Pulmonary artery endothelial cell (primary cell): ENCODE measurements at places on chromosomes 4 and X.

DNA sequence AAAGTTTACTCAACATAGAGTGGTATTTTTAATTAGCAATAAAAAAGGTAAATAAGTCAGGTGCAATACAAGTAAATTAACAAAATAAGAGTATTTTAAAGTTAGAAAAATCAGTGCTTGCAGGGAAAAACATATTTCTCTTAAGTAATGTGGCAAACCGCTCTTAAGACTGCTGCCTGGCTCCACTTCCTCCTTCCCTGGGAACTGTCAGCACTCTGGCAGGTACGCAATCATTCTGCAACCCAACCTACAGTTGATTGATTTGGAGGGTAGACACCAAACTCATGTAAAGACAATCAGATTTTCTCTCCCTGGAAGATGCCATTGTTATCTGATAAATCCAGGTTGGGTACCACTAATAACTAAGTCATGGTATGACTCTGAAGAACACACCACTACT, 63.9 kb downstream of the PPP3CA start:
- DNase-seq, result no peak

GRCh38 chr4:130712038-130712437, 1616.1 kb downstream of the C4orf33 start:
- no peak for DNase-seq

- no peak for DNase-seq
These were observed 11.9 kb upstream of the HMGB2 start for GRCh38 chr4:173346074-173346473.

DNA sequence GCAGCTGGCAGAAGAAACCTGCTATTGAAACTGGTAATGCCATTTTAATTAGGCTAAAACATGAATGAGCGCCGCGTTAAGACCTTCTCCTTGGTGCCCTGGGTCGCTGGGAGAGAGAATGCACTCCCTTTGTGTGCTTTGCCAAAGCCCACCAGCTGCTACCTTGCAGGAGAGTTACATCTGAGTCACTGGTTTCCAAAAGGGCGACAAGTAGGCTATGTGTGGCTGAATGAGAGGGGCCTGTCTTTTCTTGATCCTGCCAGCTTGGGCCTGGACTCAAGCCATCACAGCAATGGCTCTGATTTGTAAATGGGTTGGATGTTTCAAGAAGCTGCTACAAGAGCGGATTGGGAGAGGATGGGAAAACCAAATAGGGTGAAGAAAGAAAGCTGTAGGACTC, 81.5 kb downstream of the NHS start:
- no peak for DNase-seq

DNA sequence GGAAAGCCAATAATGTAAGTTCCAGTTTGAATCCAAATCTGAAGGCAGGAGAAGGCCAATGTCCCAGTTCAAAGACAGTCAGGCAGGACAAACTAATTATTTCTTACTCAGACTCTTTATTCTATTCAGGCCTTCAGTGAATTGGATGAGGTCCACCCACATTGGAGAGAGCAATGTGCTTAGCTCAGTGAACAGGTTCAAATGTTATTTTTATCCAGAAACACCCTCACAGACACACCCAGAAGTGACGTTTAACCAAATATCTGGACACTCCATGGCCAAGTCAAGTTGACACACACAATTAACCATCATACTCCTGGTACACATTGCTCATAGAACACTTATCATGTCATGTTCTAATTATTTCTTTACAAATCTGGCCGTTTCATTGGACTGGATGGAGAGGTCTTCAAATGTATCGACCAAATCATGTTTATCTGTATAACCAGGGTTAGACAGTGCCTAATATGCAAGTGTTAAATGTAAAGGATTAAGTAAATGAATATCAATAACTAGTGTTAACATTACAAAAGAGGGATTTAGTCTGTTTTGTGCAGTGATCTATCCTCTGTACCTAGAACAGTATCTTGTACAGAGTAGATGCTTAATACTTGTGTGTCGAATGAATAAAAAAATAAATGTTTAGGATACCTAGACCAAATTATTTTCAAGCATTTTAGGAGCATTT, 27.1 kb upstream of the XK start:
- DNase-seq, result no peak

DNA sequence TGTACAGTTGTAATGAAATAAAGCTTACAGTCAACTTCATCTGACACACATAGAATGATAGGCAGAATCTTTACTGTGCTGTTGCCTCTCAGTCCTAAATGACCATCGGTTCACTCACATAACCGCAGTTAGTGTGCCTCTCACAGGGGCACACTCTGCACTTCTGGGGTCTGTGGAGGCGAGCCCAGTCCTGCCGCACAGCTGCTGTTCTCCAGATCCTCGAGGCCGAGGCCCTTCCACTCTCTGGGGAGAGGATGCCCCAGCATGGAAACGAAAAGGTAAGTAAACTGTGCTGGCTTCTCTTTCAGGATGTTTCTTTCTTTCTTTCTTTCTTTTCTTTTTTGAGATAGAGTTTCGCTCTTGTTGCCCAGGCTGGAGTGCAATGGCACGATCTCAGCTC, 88.0 kb downstream of the DCTD start:
- no peak for DNase-seq

DNA sequence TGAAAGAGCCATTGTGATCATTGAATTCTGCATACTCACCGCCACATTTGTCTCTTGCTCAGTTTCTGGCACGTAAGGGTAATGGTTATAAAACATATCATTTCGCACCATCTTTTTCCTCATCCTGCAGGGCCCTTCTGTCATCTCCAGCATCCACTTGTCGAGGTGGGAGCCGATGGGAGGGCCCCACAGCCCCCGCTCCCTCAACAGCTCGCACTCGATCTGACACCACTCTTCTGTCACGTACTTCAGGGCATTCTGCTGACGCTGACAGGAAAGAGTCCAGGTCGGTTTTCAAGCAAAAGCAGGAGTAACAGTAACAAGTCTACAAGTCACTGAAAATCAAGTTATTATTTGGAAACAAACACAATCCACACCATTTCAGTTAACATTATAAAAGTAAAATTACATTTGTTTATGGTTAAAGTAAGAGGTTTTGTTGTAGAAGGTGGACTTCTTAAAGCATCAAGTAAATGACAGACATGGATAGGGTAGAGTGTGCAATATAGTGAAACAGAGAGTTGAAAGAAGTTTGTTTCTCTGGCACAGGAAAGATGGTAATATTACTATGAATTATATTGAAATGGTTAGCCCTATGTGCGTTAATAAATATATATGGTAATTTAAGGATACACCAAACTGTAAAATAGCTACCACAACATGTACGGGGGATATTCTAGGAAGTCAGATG, 150.6 kb downstream of the CDS1 start:
- DNase-seq, result no peak

GRCh38 chrX:10841579-10841978, 221.2 kb upstream of the MID1 start:
- DNase-seq, result no peak

- peak; percentile 22 for DNase-seq
These were observed 34.3 kb downstream of the NLGN3 start for GRCh38 chrX:71178908-71179307.

GRCh38 chr4:106019771-106020170, 124.5 kb downstream of the NPNT start:
- DNase-seq, result no peak

DNA sequence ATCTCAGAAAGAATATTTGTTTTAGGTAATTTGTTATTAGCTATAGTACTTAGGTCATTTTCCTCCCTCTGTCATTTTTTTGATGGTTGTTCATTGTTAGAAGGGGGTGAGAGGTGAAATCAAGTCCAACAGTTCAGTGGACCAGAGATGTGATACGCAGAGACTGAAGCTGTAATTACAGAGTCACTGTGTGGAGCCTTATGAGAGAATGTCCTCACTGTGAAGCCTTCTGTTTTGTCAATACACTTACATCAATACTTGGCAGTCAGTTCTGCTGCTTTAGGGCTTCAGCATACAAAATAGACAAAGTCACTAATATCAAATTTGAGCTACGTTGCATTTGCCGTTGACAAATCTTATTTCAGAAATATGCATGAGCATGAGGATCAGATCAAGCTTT, 692.5 kb downstream of the C4orf33 start:
- DNase-seq, result no peak

- DNase-seq, result no peak
These were observed 281.4 kb downstream of the RAB28 start for GRCh38 chr4:13202701-13203100.

DNA sequence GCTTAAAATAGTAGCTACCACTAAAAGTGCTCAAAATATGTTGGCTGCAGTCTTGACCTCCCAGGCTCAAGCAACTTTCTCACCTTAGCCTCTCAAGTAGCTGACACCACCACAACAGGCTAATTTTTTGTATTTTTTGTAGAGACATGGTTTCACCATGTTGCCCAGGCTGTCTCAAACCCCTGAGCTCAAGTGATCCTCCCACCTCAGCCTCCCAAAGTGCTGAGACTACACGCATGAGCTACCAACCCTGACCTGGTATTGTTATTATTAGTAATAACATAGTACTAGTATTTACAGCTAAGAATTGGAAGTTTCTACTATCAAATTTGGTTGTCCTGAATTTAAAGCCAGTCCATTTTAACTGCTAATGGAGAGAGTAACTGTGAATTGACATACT, 18.0 kb downstream of the STAP1 start:
- DNase-seq, result no peak

GRCh38 chrX:77431227-77431626, 16.0 kb upstream of the FGF16 start:
- no peak for DNase-seq

DNA sequence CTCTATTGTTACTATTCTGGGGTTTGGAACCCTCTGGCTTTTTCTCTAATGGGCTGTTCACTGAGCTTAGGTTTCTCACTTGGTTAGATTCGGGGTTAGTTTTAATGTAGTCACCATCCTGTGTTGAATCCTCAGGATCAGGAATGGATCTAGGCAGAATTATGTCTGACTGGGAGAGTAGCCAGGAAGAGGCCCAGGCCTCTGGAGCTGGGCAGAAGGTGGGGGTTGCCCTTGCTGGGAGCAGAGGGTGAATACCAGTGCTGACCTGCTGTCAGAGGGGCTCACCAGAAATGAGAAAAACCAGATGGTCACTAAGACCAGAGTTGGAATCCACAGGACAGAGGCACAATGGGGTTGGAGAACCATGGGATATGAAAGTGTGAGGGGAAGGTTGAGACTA, 126.6 kb upstream of the SLC4A4 start:
- no peak for DNase-seq

DNA sequence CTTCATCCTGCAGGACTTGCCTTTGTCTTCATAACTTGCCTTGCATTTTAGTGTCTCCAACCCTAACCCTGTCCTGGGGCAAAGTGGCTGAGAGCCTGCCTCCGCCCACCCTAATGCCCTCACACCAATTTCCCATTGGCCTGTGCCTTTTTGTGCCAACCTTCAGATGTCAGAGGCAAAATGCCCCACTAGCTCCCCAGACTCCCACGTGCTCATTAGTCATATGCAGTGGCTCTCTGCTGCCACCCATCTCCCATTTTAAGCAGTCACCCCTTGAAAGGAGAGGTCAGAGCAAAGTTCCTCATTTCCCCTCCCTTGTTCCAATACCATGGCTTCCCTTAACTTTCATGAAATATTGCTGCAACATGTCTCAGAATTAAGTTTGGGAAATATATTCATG, 74.8 kb upstream of the PASD1 start:
- DNase-seq, result no peak

GRCh38 chr4:82500435-82501153, 61.2 kb downstream of the TMEM150C start:
- DNase-seq, result no peak

DNA sequence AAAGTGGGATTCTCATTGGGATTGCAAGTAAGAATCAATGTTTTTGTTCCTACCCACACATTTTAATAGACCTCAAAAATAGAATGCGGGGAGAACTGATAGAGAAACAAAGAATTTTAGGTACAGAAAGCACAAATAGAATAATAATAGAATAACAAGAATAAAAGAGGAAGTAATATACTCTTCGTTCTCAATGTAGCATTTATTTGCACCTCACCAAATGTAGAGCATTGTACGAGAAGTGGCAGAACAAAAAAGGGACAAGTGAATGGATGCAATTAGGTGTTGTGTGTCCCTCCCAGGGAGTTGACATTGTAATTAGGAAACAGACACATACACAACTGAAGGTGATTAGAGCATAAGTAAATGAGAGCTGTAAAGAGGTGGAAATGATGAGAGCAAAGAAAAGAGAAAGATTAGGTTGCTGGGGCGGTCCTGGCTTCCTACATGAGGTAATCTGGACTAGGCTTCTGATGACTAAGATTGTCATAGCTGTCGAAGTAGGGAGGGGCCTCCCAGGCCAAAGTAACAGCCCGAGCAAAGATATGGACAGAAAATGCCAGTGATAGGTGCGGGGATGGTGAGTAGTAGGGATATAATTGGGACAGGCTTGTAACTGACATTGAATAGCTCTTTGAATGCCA, 10.4 kb downstream of the RAB9A start:
- DNase-seq, result no peak

- DNase-seq, result no peak
These were observed 5.5 kb downstream of the CD38 start for GRCh38 chr4:15783676-15784075.

- no peak for DNase-seq
These were observed 11.4 kb downstream of the SYN1 start for GRCh38 chrX:47608130-47608810.

GRCh38 chrX:2430265-2430825, 70.4 kb downstream of the DHRSX start:
- no peak for DNase-seq

DNA sequence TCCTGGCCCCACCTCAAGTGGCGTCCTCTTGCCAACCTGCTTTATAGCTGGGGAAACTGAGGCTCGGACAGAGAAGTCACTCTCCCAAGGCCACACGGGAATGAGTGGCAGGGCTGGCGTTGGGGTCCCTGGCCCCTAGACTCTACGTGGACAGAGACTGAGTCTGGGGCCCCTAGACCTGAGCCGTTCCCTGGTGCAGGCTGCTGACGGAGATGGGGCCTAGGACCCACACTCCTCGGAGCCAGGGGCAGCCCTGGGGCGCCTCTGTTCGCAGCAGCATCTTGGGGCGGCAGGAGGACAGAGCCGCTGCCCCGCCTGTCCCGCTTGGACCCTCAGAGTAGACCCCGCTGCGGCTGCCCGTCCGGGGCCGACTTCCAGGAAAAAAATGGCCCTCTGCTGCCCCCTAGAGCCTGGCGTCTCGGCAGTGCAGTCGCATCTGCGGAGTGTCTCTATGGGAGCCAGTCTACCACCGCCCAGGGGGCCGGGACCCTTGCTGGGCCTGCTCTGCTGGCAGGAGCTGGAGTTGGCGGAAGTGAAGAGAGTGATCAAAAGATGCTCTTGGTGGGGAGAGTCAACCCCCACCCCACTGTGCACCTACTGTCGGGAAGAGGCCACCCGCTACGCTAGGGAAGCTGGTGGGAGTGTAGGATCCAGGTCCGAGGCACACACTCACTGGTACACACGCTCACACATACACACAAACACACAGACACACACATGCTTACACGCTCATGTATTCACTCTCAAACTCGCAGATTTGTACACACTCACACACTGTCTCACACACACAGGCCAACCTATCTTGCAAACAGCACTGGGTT, 220.1 kb downstream of the AFAP1 start:
- no peak for DNase-seq

DNA sequence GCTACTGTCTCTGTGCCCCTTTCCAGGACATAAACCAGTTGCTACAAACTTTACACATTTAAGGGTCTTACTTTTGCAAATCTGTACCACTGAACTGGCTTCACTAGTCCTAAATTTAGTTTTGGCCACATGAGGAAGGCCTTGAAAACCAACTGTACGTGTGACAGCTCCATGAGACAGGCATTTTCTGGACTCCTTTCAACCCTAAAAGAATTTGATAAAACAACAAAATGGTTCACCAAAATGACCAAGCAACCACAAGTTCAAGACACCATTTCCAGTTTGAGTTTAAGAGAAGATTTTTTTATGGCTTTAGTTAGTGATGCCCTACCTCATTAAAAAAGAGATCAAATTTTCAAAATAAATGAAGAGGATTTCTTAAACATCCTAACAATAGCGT, 246.4 kb downstream of the ZNF674 start:
- no peak for DNase-seq
